ENCODE measurements at places on chromosomes 2 and 18.

GRCh38 chr2:11314487-11314886 is 29.9 kb downstream of the ROCK2 start:
- no peak for DNase-seq

DNA sequence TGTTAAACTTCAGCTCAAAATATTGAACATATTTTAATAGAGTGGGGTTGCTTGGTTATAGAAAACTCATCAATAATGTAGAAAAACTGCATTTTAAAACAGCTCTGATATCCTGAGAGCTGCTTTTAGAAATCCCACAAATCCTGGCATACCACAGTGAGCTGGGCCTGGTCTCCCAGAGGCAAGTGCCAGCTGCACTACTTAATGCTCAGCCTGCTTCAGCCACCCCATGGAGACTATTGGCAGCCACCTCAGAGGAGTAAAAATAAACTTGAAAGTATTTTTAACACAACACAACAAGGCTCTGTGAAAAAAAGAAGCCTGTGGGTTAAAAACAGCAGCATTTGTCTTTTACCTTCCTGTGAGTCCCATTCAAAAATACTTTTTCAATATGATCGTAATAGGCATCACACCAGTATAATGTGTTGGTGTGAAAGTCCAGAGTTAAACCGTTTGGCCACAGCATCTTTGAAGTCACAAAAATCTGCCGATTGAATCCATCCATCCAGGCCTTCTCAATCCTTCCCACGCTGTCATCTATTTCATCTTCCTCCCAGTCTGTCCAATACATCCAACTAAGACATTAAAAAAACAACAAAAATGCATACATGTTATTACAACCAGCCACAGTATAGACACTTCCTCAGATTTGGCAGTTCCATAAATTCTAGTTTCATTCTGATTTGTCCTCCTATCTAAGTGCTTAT is 1115.3 kb downstream of the LRP1B start:
- no peak for DNase-seq

- DNase-seq, result peak; percentile 80
Measured at GRCh38 chr2:69576880-69577279, 66.7 kb downstream of the AAK1 start.

DNA sequence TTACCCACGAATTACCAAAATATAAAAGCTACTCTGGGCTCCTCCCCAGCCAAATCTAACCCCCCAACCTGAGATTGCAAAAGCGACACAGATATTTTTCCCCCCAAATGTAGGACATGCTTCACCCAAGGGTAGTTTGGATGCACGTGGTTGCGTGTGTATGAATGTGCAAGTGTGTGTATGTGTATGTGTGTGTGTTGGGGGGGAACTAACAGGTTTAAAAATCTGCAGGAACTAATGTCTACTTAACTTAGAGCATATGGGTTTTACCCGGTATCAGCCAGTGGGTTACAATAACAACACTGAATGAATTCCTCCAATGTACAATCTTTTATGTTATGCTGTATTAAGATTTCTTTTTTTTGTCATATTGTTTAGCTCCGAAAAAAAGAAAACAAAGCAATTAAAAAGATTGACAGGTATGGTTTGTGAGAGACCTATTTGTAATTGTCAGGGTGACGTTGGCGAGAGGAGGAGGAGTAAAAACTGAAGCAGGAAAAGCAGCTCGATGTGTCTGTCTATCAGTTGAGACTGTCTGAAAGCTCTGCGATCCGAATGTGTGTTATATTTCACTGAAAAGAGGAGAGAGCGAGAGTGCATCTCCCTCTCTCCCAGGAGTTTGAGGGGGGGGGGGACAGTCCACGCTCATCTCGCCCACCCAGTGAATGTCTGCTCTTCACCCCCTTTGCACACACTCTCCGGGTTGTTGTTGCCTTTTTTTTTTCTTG is at the start of gene TSHZ1:
TSS of gene TSHZ1 (plus strand) at position 524 of the 728 bp plus-strand sequence. CDS start 1,080 bp downstream, outside the sequence.
- DNase-seq, result peak; percentile 70

GRCh38 chr2:62347563-62348270 is 151.8 kb downstream of the B3GNT2 start:
- DNase-seq, result no peak

- DNase-seq, result no peak
Measured at GRCh38 chr2:99957332-99958133, 184.9 kb downstream of the AFF3 start.

DNA sequence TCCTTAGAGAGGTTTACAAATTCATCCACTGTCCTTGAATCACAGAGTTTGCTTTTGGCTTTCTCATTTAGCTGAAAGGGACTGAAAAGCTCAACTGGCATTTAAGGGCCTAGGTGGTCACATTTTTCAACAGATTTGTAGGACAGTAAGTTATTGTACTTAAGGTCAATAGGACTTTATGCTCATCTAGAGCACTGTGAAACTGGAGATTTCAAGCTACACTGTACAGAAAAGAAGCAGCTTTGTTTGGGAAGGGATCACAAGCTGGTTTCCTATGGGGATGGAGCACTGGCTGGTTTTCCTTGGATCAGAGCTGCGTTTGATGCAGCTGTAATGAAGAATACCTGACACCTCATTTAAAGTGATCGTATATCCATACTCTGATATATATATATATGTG is 482.7 kb downstream of the FBXO15 start:
- no peak for DNase-seq

DNA sequence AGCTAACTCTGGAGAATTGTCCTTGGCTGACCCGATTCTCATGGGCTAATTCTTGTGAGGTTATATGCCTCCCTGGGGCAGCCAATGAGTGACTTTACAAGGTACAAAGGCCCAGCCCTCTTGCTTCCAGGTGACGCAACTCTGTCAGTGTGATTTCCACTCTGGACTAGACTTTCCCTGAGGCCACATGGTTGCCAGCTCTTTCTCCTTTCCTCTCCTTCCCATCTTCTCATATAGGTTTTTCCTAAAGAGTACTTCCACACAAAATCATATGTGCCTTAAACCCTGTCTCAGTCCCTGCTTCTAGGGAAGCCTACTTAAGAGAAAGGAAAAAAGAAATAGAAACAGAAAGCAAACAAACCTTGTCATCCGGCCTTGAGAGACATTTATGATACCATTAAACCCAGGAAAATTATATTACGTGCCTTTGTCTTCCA is 226.2 kb upstream of the ZSWIM2 start:
- DNase-seq, result no peak

DNA sequence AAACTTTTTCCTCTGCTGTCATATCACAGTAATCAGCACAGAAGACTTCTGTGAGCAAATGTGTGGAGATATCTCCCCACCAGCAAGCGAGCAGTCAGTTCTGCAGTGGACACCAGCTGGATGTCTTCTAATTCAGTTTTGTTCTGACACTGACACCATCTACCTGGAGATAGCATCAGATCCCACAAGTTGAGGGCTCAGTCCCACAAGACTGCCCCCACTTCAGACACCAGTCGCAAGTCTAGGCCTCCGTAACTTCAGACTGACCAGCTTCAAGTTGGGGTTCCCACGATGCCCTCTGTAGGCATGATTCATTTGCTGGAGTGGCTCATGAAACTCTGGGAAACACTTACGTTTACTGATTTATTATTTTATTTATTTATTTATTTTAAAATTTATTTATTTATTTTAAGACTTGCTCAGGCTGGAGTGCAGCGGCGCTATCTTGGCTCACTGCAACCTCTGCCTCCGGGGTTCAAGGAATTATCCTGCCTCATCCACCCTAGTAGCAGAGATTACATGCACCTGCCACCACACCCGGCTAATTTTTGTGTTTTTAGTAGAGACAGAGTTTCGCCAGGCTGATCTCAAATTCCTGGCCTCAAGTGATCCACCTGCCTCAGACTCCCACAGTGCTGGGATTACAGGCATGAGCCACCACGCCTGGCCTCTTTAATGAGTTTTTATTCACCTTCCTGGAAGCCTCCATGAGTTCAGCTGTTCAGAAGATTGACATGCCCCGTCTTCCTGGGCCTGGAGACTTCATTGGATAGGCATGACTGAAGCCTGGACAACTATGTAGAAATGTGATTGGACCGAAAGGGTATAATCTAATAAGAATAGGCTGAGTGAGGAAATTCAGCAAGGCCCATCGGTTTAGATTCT is 55.7 kb downstream of the PAPOLG start:
- DNase-seq, result no peak

- peak; percentile 59 for DNase-seq
Measured at GRCh38 chr18:56575819-56576663, 62.4 kb downstream of the TXNL1 start.

DNA sequence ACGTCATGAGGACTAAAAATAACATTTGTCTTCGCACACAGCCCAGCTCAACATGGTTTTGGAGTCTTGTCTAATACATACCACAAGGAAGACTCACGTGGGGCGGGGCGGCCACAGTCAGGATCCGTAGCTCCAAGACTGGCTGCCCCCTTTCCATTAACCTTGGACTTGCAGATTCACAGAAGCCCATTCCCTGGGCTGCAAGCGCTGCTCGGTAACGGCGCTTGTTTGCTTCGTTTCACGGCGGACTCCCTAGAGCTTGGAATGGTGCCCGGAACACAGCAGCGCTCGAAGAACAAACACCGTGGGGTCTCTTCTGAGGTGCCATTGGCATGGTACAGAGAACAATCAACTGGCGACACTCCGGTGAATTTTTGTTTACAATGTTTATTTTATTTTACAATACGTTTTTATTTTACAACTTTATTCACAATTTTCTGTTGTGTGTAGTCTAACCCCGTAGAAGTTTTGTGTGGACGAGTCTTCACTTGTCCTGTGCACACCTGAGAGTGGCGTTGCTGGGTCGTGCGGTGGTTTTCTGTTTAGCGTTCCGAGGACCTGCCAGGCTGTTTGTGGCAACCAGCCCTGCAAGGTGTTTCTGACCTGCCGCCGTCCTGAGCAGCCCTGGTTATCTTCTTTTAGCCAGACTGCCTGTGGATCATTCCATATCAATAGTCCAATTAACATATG is 126.5 kb downstream of the GALR1 start:
- no peak for DNase-seq

GRCh38 chr2:151908204-151908882 is 80.1 kb upstream of the ARL5A start:
- DNase-seq, result no peak

DNA sequence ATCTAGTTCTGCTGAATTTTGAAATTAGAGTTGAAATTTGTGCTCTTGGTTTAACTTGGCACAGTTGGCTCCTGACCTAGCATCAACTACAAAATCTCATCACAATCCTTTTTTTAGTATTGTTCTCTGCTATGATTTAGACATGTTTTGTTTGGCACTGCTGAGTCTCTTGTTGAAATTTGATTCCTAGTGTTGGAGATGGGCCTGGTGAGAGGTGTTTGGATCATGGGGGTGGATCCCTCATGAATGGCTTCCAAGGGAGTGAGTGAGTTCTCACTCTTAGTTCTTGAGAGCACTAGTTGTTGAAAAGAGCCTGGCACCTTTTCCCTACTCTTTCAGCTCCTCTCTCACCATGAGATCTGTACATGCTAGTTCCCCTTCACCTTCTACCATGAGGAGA is 605.6 kb upstream of the SLC39A10 start:
- DNase-seq, result no peak

DNA sequence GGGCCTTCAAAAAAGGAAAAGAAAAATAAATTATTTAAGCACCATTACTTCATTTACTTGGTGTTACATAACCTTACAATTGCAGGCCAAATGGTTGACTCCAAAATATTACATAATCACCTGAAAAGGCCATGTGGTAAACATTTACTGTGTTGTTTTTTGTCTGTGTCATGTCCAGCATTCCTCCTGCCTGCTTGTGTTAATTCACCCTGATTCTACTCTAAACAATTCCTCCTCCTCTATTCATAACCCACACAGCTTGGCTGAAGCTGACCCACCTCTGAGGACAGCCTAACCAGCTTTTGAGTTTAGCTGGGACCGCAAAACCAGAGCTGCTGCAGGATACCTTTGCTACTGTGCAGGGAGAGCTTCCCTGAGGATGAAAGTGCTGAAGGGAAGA is 35.4 kb downstream of the TMX3 start:
- DNase-seq, result peak; percentile 30

GRCh38 chr2:30373881-30374302 is 73.2 kb upstream of the LCLAT1 start:
- no peak for DNase-seq

DNA sequence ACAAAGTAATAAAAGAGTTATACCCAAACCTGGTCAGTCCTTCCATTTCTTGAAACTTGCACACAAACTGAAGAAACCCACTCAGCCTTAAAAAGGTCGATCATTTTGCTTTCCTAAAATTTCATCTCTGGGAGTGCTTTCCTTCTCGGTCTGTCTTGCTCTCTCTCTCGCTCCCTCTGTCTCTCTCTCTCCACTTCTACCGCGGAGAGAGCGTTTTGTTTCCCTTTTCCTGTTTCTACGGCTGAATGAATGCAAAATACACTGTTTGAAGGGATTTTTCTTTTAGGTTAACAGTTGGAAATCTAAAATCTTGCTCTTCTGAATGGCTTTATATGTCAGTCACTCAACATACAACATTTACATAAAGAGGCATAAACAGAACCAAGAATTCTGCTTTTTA is 424.2 kb downstream of the TGIF1 start:
- no peak for DNase-seq

DNA sequence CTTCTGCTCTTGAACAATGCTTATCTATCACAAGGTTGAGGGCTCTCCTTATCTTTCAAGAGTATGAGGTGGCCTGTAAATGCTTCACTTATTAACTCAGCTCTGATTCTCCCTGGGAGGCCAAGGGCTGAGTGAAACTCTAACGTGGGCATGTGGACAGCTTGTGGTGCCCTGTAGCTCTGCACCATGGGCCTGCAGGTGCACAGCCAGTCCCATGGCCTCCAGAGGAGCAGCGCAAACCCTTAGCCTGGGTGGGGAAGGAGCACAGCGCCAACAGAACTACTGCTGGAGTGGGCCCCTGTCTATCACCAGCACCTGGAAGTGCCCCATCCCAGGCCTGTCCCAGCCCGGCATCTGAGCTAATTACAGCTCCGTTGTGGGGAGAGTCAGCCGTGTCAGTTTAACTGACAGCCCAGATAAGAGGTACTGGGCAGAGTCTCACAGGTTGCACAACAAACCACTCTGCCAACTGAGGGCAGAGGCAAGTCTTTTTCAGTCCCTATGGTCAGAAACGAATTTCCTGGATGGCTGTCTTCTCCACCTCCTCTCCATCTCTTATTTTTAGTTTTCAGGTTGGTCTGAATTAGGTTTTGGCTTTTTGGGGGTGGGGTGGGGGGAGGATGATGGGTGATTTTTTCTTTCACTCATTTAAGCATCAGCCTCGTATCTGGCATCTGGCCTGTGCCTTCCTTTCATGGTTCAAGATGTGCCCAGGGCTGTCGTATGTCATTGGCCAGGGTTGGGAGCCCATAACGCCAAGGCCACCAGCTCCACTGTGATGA is 219.5 kb downstream of the BCL2 start:
- no peak for DNase-seq

GRCh38 chr2:237968048-237968862 is 1.4 kb downstream of the UBE2F start:
- DNase-seq, result peak; percentile 93
